ENCODE measurements at places on chromosomes 2 and 18. TPM values are rescaled to one million over a fixed set of nuclear protein-coding genes. Genes with fewer than 3 reads are reported as not detected.

The FHOD3 gene
- 2.4 TPM for polyA plus RNA-seq

The UGT1A6 gene
- polyA plus RNA-seq, result not detected

The UGT1A4 gene
- polyA plus RNA-seq, result not detected

The ARHGAP15 gene
- polyA plus RNA-seq, result 72.7 TPM

The SLC11A1 gene
- 0.18 TPM for polyA plus RNA-seq

The ALLC gene
- polyA plus RNA-seq, result not detected

The REG1A gene
- not detected for polyA plus RNA-seq

The ASXL3 gene
- 0.09 TPM for polyA plus RNA-seq

The TNFRSF11A gene
- 0.35 TPM for polyA plus RNA-seq

The HAT1 gene
- 228 TPM for polyA plus RNA-seq

The RUFY4 gene
- 0.64 TPM for polyA plus RNA-seq

The SERPINB8 gene
- polyA plus RNA-seq, result 16.5 TPM

The KIAA2012 gene
- not detected for polyA plus RNA-seq

The HSPD1 gene
- polyA plus RNA-seq, result 1,169 TPM

Data from GM12878 (cell line).